Stimulated activated CD4-positive, alpha-beta T cell treated with anti-CD3 and anti-CD28 coated beads, Interleukin-4, amount 100 ng/mL, for 24 hours (primary cell): ENCODE measurements at places on chromosomes 7 and 10.

GRCh38 chr7:83941300-83941699 lies 253.3 kb downstream of the SEMA3A start:
- DNase-seq = no peak

DNA sequence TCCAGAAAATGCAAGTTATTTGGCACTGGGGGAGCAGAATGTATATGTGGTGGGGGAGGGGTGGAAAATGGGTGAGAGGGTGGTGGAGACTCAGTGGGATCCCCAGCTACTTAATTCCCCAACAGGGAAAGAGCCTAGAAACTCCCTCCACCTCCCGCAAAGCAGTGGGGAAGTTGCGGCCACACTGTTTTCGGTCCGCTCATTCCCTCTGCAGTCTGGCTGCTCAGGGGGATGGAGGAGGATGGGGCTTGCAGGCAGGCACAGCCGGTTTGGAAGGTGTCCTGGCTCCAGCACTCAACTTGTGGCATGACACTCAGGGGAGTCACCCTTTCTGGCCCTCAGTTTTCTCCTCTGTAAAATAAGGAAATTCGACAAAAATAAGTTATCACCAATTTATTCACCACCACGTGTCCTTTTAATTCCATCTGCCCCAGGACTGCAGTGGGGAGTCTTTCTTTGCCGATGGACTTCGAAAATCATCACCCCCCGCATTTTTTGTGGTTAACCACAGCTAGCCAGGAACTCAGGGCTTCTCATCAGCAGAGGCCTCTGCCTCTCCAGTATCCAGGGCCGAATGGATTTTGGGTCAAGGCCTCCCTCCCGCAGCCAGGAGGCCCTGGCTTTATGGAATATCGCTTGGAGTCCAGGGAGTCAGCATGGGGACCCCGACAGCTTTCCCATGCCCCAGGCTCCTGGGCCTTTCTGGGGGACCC lies 1.6 kb upstream of the HTRA1 start:
- no peak for DNase-seq

DNA sequence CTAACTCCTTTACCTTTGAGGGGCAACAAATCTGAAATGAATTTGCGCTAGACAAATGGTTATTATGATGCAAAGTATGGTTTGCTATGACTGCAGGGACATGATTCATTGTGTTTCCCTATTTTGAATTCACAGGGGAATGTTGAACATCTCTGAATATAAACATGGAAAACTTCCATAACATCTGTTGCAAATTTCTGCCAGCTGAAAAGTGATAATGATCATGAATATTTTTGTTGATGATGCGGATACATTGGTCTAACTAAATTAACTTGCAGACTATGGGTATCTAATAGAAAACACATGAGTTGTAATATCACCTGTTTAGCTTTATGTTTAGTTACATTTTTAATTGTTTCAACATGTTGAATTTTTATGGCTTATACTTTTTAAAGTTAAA lies 1325.5 kb downstream of the REEP3 start:
- no peak for DNase-seq

DNA sequence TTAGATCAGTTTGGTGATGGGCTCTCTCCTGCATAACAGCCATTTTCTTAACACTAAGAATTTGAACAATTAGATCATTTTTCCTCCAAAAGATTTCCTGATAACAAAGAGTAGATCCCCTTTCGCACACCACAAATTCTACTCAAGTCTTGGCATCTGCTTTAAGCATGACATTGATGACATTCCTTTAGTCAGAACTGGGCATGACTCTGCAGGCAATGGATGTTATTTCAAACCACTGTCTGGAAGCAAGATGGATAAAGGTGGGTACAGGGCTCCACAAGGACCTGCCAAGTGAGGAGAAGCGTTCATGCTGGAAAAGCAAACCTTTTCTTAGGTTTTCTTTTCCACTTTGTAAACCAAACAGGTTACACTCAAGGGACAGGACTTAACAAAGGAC lies 123.5 kb downstream of the GLCCI1 start:
- DNase-seq = no peak

GRCh38 chr7:31071645-31072029 lies 19.5 kb downstream of the ADCYAP1R1 start:
- no peak for DNase-seq

DNA sequence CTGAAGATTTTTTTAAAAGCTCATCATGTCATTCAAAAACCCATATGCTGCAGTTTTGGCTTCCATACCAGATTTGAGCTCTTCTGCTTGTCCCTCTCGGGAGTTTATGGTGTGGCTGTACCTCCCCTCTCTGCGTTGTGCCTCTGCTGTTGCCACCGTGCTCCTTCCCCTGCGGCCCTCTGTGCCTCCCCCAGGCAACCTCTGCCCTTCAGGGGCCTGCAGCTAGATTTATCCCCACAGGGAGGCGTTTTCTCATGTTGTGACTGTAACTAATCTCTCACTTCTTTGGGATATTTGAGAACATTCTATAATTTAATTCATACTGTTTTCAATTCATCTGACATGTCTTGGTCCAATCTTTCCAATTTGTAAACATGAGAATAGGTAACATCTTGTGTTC lies 52.7 kb downstream of the TASOR2 start:
- DNase-seq = no peak

- no peak for DNase-seq
Measured at GRCh38 chr10:7196284-7196683, 214.6 kb downstream of the SFMBT2 start.

DNA sequence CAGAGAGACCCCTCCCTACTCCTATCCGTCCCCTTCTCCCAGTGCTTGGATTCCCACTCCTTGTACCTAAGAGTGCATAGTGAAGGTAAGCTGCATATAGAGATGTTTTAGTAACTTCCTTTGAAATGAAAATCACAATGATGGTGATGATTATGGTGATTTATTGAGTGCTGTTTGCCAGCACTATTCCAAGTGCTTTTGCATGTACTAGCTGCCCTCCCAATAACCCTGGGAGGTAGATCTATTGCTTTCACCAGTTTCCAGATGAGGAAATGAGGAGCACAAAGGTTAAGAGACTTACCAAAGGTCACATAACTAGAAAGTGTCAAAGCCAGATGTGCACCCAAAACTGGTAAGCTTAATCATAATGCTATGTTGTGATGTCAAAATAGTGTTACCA lies 80.4 kb upstream of the NEUROD6 start:
- DNase-seq = no peak

DNA sequence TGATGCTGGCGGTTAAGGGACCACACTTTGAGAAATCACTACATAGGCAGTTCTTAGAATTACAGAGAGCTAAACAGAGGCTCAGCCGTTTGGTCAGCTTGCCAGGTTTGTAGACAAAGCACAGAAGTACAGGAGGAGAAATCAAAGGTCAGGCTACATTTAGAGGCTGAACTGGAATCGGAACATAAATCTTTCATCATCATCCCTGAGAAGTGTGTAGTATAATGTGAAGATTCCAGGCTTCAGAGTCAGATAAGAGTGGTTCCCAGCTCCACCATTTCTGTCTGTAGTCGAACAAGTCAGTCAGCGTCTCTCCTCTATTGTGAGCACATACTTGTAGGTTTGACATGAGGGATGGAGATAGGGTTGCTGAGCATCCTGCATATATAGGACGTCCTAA lies 18.9 kb downstream of the CDK1 start:
- DNase-seq = no peak

GRCh38 chr7:90677486-90678404 lies 81.6 kb downstream of the CDK14 start:
- no peak for DNase-seq

- peak; percentile 29 for DNase-seq
Measured at GRCh38 chr10:11610826-11611247, 613 bp downstream of the USP6NL start.

GRCh38 chr10:72825163-72825562 lies 68.4 kb upstream of the OIT3 start:
- no peak for DNase-seq

DNA sequence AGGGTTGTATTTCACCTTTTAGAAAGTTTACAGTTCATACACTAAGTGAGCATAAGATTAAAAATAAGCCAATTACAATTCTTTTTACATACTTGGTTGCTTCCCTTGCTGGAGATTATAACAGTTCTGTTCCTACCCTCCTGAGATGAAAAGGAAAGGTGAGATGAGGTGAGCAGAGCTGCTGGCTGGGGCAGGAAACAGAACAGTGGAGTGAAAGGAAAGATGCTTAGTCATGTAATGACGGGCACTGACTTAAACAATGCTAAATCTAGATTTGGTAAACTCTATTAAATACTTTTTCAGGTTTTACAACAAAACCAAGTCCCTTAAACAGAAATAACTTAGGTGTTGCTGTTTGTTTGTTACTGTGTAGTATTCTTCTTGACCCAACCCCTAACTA lies 19.9 kb upstream of the ZEB1 start:
- DNase-seq = no peak

GRCh38 chr10:46074196-46074946 lies 28.3 kb upstream of the MSMB start:
- DNase-seq = no peak

- no peak for DNase-seq
Measured at GRCh38 chr10:24858288-24859270, 93.8 kb downstream of the PRTFDC1 start.

DNA sequence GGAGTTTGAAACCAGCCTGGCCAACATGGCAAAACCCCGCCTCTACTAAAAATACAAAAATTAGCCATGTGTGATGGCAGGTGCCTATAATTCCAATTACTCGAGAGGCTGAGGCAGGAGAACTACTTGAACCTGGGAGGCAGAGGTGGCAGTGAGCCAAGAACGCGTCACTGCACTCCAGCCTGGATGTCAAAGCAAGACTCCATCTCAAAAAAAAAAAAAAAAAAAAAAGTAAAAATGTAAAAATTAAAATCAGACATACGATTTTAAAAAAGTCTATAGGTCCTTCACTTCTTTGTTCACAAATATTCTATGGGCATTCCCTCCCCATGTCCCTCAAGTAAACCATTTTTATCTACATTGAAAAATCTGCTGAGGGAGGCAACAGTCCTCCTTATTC lies 34.9 kb upstream of the TLL2 start:
- DNase-seq = no peak

DNA sequence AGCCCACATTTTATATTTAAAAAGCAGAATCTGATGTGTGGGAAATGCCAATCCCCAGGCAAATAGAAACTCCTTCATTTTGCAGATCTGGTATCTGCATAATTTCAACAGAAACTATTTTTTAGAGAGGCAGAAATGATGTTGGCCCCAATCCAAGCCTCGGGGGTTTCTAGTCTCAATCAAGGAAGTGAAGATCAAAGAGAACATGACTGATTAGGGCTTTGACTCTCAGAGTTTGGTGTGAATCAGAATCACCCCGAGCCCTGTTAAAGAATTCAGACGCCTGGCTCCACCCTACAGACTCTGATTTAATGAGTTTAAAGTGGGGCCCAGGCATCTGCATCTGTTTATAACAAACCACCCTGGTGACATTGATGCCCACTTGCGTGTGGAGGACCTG lies 36.7 kb upstream of the UBE2H start:
- DNase-seq = peak; percentile 65

DNA sequence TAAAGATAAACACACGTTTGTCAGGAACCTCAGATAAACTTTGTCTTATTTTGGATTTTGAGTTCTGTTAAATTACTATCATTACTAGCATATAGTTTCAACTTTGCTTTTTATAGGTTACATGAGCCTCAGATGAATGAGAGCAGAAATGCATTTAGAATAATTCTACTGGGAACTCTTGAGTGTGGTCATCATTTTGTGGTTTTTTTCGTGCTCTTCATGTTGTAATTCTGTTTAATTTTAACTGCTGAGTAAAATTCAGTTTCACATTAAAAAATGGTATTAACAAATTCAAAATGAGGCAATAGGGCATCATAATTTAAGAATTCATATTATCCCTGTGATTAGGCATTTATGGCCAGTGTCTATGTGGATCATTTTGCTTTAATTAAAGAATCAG lies 72.9 kb downstream of the GNAI1 start:
- DNase-seq = no peak

DNA sequence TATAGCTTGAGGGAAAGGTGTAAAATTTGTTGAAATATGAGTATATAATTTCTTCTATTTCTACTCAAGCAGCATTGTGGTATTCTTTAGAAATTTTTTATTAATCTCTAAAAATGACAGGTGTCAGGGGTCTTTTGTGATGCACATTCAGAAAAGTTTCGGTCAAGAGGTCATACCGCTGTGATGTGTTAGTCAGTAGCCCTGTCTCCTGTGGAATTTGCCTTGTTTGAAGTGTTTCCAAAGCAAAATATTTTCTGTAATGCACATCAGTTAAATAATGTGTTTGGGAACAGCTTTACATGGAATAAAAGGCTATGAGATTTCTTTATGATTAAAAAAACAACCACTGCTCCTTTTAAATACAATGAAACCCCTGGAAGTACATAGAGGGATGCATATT lies 35.8 kb downstream of the FOXP2 start:
- DNase-seq = no peak

DNA sequence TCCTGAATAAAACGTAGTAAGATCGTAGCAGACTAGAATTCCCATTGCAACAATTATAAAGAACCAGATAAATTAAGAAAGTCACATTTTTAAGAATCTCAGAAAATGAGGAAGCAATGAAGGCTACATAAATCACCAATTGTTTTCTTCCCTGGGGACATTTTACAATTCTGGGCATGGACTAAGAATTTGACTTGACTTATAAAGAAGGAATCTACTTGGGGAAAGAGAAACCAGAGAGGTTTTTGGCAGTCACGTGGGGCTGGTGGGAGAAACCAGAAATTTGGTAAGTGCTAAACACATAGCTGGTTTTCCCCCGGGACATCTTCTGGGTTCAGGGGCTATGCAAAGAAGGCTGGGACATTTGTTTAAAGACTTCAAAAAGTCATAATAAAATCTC lies 109.8 kb upstream of the IL6 start:
- DNase-seq = no peak

DNA sequence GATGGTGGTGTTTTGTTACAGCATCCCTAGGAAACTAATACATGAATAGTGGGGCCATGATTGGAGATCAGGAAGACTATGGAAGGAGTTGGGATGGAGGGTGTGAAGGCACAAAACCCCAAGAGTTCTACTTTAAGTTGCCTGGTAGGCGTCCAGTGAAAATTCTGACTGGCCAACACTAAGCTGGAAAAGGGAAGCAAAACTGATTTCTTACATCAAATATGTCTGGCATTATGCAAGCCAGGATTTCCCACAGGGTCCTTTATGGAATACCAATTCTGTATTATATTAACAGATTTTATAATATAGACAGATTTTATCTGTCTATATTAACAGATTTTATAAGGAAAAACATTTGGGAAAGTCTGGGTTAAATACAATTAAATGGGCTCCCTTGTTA lies 16.2 kb downstream of the CPVL start:
- DNase-seq = no peak

GRCh38 chr7:138565451-138566114 lies 105.5 kb downstream of the TRIM24 start:
- DNase-seq = no peak

GRCh38 chr10:28952523-28952922 lies 275.2 kb downstream of the BAMBI start:
- DNase-seq = no peak

- no peak for DNase-seq
Measured at GRCh38 chr7:39703144-39703543, 79.8 kb downstream of the RALA start.

- no peak for DNase-seq
Measured at GRCh38 chr7:100829150-100829716, 1.9 kb upstream of the EPHB4 start.

- DNase-seq = no peak
Measured at GRCh38 chr10:18608596-18608995, 42.8 kb downstream of the NSUN6 start.

- no peak for DNase-seq
Measured at GRCh38 chr10:44723082-44723481, 188.1 kb upstream of the TMEM72 start.
